ENCODE measurements at places on chromosomes 12 and 14. TPM values are rescaled to one million over a fixed set of nuclear protein-coding genes. Genes with fewer than 3 reads are reported as not detected.

DNA sequence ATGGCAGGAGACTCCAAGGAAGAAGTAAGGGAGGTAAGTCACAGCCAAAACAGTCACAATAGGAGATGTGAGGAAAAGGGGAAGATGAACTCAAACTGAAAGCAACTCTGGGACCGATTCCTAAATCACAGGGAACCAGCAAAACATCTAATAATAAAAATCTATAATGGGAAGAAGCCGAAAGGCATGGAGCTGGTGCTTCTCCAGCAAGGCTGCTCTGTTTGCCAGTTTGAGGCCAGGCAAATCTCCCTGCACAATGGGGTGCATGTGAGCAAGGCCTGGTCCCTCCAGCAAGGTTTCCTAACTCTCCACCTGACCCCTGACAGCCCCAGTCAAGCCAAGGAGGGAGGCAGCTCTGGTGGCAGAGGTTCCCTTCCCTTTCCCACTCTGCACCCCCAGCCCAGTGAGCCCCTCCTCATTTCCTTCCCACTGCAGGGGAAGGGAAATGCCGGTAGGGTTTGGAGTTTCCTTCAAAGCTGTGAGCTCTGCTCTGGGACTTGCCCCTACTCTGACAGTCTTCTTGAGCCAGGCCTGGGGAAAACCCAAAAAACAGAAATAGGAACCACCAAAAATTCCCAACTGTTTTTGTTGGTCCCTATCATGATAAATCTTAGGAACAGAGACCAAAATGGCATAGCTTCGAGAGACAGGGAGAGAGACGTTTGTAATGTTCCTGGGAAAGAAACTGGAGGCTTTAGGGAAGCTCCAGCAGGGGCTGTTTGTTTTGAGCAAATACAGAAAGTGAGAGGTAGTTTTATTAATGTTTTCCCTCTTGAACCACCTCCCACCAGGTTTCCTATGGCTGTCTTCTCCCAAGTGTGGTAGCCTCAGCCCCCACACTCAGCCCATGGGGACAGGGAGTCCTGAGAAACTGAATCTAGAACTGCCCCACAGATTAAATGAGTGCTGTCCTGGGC, 34.6 kb downstream of the FMNL3 start:
- no peaks in the 10 kb centered on the region for H3K27me3 ChIP-seq
- H3K4me1 ChIP-seq = peaks cover 71% of the 10 kb centered on the region
- peak overlapping the region; percentile 66 for H3K4me3 ChIP-seq
- H3K27ac ChIP-seq = peak overlapping the region; percentile 92
- no peak for DNase-seq

GRCh38 chr14:20456971-20457370, 1.9 kb downstream of the APEX1 start:
- H3K4me1 ChIP-seq = peaks cover 29% of the 10 kb centered on the region
- DNase-seq = no peak
- H3K4me3 ChIP-seq = no peak overlapping the region

GRCh38 chr12:47942614-47943225, 20.7 kb upstream of the TMEM106C start:
- no peak for DNase-seq
- H3K36me3 ChIP-seq = no peaks in the 10 kb centered on the region
- no peak overlapping the region for H3K27ac ChIP-seq
- no peak overlapping the region for H3K4me3 ChIP-seq

Gene PRB2
- not detected for total RNA-seq

DNA sequence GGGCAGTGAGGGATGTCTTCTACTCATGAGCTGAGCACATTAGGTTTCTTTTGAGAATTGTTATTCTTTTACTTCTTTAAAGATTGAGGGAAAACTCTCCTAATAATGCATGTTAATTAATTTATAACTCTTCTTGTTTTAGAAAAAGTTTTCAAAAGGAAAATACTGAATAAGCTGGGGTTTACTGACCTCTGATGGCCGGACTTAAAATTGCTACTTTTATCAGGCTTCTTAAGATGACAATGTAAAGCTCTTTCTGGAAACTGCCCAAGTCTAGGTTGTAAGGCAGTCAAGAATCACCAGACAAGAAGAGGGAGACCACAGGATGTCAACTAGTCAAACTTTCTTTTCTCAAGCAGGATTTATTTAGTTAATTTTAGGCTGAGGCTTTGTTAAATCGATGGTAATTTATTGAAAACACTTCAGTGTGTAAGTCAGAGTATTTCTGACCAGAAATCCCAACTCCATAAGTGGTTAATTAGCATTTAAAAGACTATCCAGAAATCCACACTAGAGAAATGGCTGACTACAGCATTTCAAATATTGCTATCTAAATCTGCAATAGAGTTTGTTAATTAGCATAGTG, 82.1 kb downstream of the AVPR1A start:
- H3K4me3 ChIP-seq = no peak overlapping the region
- no peaks in the 10 kb centered on the region for H3K27me3 ChIP-seq
- H3K36me3 ChIP-seq = no peaks in the 10 kb centered on the region
- no peak for DNase-seq
- no peak overlapping the region for H3K27ac ChIP-seq

DNA sequence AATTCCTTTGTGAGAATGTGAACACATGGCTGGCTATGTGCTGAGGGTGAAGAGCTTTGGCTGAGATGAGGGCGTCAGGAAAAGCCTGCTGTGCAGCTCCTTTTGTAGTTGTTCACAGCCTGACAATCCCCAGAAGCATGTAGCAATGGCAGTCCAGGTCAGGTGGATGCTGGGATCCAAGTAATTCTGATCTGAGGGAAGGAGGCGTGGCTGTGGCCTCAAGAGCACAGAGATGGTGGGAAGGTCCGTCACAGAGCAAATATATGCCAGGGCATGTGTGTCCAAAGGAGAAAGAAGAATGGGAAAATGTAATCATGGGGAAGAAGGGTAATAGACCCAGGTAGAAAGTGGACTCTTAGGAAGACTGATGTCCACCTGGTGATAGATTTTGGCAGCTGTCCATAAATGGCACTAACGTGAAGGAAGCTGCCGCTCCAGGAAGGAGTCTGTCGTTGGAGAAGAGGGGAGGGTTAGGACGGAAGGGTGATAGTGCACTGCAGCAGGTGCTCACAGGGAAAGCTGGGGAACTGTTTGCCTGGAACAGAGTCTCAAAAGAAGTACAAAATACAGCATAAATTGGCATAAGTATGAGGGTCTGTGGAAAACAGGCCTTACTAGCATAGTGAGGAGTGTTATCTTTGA, 13.8 kb downstream of the MGST1 start:
- no peaks in the 10 kb centered on the region for H3K27me3 ChIP-seq
- no peak for DNase-seq
- H3K27ac ChIP-seq = no peak overlapping the region
- H3K4me1 ChIP-seq = no peaks in the 10 kb centered on the region
- no peaks in the 10 kb centered on the region for H3K36me3 ChIP-seq

Gene PMCH
- not detected for total RNA-seq

Gene C12orf50
- total RNA-seq = not detected

Gene MRPS35
- 31.5 TPM for total RNA-seq

Measured in activated naive CD8-positive, alpha-beta T cell treated with anti-CD3 and anti-CD28 coated beads, Interleukin-2, amount 10 ng/mL, durations not matched to agents 7 days and 5 days (primary cell).